ENCODE measurements at places on chromosomes 2 and 18. TPM values are rescaled to one million over a fixed set of nuclear protein-coding genes. Genes with fewer than 3 reads are reported as not detected.

DNA sequence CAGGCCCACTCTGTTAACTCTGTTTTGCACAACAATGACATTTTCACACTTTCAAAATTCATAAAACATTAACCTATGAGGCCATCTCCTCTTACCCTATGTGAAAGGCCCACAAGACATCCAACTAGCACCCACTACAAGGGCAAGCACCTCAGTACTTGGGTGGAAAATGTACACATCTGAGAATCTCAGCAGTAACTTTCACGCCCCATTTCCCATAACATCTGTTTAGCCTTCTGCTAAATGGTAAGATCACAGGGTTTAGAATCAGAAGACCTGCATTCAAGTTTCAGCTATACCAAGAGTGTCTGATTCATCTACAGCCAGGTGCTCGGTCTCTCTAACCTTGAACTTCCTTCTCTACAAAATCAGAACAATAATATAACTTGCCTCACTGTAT is 89.2 kb downstream of the SP100 start:
- no peak for DNase-seq

DNA sequence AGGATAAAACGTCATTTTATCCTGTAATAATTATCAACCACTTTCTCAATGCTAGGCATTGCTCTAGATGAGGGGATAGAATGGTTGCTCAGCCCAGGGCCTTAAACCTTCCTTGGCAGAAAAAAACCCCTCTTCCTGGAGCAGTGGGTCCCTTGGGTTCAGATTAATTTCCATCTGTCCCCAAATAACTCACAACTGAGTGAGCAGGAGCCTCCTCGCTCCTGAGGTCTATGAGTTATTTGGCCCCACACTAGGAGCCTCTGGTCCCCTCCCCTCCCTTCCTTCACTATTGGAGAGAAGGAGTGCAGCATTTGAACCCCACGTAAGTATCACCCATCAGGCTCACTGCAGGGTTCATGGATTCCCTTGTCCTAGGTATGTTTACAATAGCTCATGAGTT is 157.5 kb upstream of the FHL2 start:
- no peak for DNase-seq

DNA sequence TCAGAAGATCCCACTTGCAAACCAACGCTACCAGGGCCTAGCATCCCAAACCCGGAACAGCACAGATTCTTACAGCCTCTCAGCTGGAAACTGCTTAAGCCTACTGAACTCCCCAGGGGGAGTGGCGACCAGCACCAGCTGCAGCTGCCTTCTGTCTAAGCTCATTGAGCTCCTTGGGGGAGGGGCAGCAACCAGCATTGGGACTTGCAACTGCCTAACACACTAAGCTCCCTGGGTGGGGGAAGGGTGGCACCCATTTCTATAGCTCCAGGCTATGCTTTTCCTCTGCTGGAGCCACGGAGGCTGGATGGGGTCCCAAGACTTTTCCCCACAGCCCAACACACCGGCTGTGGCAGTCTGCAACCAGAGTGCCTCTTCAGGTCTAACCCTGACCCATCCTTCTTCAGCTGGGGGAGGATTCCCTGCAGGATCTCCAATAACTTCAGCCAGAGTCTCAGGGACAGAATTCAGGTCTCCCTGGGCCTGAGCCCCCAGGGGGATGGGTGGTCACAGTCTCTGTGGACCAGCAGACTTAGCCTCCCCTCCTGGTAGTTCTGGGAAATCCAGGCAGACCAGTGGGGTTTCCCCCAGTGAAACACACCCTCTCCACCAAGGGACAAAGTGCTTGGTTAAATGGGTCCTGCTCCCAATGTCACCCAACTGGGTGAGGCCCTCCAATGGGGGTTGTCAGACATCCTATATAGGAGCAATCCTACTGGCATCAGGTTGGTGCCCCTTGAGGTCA is 45.9 kb upstream of the ITGA4 start:
- DNase-seq = peak; percentile 97

- no peak for DNase-seq
These were observed 258.2 kb downstream of the LTBP1 start for GRCh38 chr2:33204945-33205344.

- peak; percentile 1 for DNase-seq
These were observed 1097.2 kb downstream of the TDRD15 start for GRCh38 chr2:22221006-22221405.

DNA sequence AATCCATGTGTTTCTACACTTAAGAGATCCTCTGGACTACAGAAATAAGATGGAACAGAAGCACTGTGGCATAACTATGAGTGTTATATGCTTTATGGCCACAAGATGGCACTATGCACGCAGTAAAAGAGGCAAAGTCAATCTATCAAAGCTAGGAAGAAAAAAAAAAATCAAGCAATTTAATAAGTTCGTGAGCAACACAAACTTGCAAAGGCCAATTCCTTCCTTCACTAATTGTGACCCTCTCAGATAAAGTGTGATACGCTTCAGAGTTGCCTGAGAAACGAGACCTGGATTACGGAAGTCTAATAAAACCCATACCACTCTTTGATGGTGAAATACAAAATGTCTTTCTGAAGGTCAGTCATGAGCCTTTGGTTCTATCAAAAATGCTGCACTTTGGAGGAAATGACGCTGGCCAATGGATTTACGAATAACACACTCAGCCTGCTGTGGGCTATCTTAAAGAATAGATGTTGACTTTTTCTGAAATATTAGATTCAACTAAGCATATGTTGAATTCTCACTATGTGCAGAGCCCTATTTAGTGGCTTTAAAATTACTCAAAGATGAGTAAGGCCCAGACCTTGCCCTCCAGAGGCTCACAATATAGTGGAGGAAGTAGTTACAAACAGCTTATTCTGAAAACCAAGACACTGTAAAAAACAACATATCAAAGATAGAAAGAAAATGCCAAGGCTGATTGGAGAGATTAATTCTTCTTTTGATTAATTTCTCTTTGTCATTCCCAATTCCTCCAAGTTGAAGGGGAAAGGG is 35.5 kb upstream of the TTR start:
- DNase-seq = peak; percentile 67

Gene SKA1
- total RNA-seq = 0.10 TPM

Gene ASB1
- total RNA-seq = 55.5 TPM

GRCh38 chr2:46116150-46116549 is 181.1 kb upstream of the EPAS1 start:
- DNase-seq = no peak

Gene CD226
- total RNA-seq = 0.16 TPM

- DNase-seq = no peak
These were observed 43.9 kb upstream of the TRIB2 start for GRCh38 chr2:12672711-12673315.

DNA sequence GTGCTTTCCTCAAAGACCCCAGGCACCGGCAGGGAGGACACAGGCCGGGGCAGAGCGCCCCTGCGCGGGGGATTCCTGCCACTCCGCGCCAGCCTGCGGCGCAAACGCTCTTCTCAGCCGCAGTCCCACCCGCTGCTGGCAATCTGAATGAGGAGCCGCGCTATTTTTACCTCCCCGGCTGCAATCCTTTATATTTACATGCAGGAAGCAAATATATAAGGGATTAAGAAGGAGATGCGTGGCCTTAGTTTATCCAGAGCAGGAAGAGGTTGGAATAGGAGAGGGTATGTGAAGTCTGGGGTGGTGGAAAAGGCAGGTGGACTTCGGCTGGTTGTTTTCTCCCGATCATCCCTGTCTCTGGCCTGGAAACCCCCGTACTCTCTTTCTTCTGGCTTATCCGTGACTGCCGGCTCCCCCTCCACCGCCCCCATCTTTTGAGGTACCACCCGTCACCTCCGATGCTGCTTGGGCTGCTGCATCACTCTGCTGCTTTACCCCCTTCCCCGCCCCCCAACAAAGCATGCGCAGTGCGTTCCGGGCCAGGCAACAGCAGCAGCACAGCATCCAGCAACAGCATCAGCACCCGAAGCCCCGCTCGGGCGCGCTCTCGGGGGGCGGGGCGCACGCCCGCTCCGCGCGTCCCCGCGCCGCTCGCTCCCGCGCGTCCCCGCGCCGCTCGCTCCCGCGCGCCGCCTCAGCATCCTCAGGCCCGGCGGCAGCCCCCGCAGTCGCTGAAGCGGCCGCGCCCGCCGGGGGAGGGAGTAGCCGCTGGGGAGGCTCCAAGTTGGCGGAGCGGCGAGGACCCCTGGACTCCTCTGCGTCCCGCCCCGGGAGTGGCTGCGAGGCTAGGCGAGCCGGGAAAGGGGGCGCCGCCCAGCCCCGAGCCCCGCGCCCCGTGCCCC is at the start of gene ADAM23:
Gene ADAM23, plus strand, starts transcription at position 700 of the 902 bp plus-strand sequence. CDS start 335 bp downstream, outside the sequence.
- DNase-seq = peak; percentile 67

DNA sequence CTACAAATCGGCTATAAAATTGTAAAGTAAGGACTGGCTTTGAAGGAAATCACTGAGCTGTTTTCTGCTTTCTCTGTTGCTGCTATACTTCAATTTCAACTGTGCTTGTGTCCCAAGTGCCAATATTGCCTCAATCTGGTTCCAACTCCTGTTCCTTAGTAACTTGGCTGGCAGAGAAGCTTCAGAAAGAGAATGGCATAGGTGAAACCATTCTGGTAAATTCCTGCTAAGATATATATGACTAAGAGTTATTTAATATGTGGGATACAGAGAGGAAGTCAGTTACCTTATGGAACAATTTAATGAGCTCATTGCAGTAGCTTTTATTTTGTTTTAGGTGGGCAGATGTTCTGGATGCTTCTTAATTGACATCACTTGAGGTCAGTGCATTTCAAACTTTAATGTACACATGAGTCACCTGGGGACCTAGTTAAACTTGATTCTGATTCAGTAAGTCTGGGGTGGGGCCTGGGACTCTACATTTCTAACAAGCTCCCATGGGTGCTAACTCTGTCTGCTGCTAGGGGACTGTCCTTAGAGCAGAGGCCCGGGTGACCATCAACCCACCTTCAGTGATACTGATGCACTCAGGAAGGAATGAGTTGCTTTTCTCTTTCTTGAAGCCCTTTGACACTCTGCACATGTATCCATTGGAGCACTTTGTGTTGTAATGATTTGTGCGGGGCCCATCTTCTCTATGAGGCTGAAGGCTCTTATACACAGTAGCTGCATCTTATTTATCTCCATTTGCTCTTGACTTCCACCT is 47.6 kb downstream of the LIPG start:
- no peak for DNase-seq

DNA sequence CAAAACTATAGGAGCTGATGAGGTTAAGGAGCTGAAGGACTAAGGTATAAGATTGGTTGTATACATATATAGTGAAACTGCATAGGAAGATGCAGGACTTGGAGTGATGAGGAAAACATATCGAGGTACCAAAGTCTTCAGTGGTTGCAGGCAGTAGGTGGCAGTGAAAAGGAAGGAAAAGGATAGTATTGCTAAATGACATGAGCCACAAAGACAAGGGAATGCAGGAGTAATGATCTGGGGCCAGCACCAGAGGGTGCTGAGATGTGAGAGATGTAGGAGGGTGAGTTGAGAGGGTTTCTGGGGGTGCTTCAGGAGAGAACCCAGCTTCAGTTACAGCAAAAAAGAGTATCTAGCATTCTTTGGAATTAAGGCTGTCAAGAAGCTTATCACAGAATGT is 172.2 kb upstream of the MYO3B start:
- no peak for DNase-seq

Gene GTF2A1L
- 0.57 TPM for total RNA-seq

DNA sequence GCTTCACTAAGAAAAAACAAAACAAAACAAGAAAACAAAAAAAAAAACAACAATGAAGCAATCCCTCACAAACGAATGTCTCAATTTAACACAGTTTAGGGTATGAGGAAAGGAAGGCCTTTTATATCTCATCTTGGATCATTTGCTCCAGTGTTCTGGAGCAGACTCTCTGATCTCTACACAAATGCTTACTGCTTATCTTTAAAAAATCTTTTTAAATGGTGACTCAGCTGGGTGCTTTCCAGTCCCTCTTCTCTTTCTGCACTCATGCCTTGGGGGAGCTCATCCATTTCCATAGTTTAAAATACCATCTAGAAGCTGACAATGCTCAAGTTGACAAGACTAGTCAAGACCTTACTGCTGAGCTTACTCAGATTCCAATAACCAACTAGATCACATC is 56.2 kb downstream of the ETAA1 start:
- no peak for DNase-seq

- no peak for DNase-seq
These were observed 65.4 kb downstream of the AAK1 start for GRCh38 chr2:69578198-69578540.
